ENCODE measurements at places on chromosomes 11 and 22.

- DNase-seq: no peak
These were observed 113.9 kb upstream of the TMEM45B start for GRCh38 chr11:129701706-129702105.

DNA sequence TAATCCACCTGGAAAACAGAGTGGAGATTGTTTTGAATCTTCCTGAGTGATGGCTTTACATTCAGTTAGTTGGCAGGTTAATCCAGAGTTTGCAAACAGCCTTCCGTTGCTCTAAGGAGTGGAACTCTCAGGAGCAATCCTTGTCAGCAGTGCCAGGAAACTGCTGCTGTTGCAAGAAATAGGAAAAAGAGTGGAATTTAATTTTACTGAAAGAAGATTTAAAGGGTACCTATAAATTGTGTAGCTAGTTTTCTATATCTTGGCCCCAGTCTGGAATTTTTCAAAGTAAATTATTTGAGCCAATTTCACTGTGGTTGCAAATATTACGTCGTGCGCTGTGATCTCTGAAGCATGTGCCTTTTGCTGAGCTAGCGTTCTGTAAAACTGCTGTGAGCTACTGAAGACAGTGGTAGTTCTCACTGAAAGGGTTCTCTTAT, 55.5 kb upstream of the SLC5A12 start:
- no peak for DNase-seq

- DNase-seq: no peak
These were observed 2.1 kb downstream of the PNPLA3 start for GRCh38 chr22:43925433-43926348.

DNA sequence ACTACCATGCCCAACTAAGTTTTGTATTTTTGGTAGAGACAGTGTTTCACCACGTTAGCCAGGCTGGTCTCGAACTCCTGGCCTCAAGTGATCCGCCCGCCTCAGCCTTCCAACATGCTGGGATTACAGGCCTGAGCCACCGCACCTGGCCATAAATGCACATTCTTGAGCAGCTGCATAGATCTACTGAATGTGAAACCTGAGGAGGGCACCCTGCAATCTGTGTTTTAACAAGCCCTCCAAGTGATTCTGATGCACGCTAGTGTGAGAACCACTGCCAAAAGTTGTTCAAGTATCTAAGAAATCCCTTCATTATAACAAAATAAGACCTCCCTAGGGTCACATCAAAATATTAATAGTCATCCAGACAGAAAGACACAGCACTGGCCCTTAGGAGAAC, 89.3 kb downstream of the RDX start:
- no peak for DNase-seq

GRCh38 chr11:99271527-99271926, 250.8 kb downstream of the CNTN5 start:
- no peak for DNase-seq

- DNase-seq: no peak
These were observed 46.6 kb upstream of the CTSC start for GRCh38 chr11:88384004-88384668.

DNA sequence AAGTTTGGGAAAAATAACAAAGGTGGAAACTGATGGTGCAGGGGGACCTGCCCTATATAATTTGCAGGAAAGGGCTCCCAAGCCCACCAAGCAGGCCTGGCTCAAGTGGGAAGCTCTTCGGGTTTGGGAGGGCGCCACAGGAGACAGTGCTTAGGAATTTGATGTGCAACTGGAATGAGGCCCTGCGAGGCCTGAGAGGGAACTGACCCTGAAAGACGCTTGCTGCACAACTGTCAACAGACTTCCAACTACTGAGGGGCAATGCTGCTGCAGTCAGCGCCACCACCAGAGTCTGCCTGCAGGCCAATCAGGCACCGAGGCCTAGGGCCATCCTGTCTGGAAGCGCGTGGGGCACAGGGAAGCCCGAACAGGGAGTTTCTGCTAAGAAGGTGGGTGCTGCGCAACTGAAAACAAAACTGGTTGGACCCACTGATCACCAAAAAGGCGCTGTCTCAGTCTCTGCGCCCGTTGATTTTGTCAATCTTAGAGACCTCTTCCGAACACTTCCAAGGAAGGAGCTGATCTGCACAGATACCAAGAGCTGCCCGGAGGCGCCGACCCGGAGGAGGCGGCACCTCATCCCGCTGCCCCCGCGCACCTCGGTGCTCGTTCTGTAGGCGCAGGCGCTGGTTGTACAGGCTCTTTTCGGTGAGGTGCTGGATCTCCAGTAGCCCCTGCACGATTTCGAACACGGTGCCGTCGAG, 667 bp downstream of the DGCR6L start:
- DNase-seq: no peak

DNA sequence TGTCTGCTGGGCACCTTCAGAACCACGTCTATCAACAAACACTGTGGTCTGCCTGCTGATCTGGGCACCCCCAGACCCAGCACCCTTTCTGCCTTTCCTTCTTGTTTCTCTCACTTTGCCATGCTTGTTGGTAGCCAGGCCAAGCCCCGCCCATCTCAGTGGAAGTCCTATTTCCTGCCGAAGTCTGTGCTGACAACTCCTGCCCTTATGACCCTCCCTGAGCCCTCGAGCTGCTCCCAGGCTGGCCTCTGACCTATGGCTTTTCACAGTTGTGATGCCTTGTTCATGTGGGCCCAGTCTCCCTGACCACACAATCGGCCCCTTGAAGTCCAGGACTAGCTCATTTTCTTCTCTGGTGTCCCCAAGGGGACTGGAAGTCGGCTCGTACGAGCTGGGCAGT, 132.1 kb downstream of the DSCAML1 start:
- no peak for DNase-seq

DNA sequence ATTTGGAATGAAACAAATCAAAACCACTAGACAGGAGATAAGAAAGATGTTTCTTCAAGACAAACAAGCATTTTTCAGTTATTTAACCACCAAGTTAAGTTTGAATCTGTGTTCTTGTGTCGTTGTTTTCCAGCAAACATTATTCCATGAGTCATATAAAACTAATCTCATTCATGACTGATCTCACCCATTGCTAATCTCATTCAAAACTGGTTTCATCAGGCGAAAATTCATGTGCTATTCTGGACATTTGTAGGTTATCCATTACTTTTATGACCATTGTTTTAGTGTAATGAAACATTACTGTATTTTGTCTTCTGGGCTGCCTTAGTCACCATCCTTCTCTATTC, 221.8 kb downstream of the DDX10 start:
- no peak for DNase-seq

DNA sequence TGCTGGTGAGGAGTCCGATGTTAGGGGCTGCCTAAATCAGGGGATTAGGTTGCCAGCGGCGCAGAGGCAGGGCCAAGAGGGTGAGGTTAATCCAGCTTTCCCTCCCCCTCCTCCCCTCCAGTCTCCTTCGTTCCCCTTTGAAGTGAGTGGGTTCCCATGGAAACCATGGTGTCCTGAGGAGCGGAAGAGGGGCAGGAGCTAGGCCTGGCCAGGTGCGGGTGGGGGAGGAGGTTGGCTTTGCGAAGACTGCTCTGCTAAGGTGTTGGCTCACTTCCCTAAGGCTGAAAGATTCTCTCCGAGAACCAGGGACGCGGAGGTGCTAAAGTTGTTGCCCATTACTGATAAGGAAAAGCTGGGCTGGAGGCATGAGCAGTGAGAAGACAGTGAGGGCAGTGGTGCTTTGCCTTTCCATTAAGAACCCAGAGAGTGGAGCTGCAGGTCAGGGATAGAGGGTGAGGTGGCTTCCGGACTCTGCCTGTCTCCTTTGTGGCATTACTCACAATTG, 124.6 kb downstream of the FEZ1 start:
- no peak for DNase-seq

GRCh38 chr11:62487738-62488551, 58.7 kb downstream of the AHNAK start:
- DNase-seq: no peak

- no peak for DNase-seq
These were observed 43.0 kb upstream of the CRTAM start for GRCh38 chr11:122795307-122795706.

DNA sequence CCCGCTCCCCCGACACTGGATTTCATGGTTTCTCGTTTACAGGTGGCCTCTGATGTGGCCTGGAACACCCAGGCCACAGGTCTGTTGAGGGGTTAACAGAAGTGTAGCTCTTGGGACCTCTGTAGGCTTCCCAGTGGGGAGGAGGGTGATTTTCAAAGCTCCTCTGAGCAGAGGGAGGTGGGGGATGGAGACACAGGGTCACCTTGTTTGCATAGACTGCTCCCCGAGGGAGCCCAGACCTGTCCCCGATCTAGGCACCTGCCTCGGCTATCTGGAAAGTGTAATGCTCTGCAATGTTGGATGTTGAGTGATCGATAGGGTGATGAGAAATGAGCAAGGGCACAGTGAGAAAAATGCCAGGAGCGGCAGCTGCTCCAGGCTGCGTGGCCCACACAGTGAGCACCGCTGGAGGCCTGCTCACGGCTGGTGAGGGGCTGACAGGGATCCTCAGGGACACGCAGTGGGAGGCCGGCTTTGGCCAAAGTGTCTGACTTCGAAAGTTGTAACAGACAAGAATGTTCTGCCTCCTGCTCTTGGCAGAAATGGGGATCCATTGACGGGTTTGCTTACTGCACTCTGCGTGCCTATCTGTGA, 594.1 kb downstream of the BRD1 start:
- DNase-seq: no peak

DNA sequence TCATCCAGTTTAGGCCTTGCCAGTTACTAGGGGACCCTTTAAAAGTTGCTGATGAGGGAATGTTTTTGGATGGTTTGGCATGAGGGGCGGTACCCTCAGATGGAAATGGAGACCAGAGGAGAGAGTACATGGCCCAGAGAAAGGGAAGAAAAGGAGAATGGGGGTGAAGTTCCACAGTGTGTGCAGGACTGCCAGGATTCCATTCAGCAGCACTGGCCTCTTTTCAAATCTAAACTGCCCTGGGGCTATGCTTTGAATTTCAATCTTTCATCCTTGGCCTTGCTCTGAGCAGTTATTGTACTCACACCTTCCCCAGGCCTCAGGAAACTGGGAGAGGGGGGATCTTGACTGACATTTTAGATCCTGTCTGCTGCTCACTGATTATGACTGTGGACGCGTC, 3.0 kb downstream of the SLC3A2 start:
- DNase-seq: no peak

DNA sequence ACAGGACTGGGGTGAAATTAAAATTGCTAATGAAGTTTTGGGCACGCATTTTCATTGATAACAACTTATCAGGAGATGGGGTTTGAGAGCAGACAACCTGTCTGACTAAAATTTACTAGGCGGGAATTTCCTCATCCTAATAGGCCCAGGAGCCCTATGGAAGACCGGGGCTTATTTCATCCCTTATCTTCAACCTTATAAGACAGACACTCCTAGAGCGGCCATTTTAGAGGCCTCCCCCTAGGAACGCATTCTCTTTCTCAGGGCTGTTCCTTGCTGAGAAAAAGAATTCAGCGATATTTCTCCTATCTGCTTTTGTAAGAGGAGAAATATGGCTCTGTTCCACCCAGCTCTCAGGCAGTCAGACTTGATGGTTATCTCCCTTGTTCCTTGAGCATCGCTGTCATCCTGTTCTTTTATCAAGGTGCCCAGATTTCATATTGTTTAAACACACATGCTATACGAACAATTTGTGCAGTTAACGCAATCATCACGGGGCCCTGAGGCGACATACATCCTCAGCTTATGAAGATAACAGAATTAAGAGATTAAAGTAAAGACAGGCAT, 39.3 kb upstream of the ZC3H12C start:
- DNase-seq: no peak

- no peak for DNase-seq
These were observed 22.3 kb upstream of the CHRM4 start for GRCh38 chr11:46413760-46414465.

DNA sequence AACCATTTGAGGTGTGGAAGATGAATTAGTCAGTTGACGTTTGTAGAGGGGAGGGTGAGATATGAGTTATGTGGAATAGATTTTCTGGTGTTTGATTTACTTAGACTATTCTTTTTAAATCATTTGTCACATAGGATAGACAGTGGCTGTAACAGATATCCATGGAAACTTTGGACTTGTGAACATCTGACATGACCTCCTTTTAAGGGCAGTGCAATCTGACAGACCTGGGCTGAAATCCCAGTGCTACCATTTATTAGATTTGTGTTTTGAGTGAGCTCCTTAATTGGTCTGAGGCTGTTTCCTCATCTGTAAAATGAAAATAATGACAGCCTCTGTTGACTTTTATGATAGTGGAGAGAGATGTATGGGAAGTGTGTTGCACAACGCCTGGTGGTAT, 159.9 kb downstream of the TEAD1 start:
- DNase-seq: no peak

- DNase-seq: no peak
These were observed 141.6 kb downstream of the TRPC6 start for GRCh38 chr11:101442171-101442570.

- DNase-seq: no peak
These were observed 6.4 kb downstream of the DGKZ start for GRCh38 chr11:46353698-46354097.

GRCh38 chr11:86230921-86231434, 13.6 kb upstream of the EED start:
- DNase-seq: no peak

DNA sequence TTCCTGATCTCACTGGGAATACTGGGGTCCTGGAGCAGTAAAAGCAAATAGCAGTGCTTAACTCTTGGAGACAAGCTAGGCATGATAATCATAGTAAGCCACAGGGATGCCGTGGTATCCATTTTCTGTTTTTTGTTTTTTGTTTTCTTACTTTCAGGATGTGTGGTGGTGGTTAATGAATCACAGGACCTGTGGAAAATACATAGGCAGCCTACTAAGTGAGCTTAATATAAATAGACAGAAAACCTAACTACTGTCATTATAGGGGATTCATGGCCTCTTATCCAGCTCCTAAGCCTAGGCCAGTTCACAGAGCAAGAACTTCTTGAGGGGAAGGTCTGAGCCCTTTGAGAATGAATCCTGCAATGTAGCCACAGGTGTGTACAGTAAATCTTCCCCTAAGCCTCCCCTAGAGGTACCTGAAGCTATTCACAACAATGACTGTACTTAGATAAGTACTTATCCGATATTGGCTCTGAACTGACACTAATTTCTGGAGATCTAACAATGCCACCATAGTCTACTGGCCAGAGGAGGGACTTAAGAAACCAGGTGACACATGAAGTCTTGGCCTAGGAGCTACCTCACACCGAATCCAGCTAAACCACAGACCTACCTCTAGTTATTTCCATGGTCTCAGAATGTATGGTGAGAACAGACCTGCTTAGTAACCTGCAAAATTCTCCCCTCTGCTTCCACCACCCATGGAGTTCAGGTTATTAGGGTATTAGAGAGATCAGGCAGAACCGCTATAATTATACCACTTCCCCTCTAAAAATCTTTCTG, 83.6 kb downstream of the ENTHD1 start:
- DNase-seq: no peak
